Activated effector memory CD4-positive, alpha-beta T cell treated with Interleukin-2 at 50 U/mL for 16 hours (primary cell): ENCODE measurements at places on chromosomes 6 and 20.
A peak's percentile ranks its signal among the peaks of the same experiment; 100 is the strongest.

DNA sequence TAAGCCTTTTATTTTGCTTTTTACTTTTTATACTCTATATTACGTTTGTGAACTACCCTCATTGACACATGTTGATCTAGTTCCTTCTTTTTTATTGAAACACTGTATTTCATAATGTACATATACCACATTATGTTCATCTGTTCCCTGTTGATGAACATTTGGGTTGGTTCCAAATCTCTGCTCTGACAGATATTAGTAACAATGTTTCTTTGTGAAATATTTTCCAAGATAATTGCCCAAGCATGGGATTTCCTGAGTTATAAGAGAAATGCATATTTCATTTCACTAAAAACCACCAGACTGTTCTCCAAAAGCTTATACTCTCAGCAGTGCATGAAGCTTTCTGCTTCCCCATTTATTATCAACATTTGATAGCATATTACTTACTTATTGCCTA is 44.2 kb upstream of the TNFRSF21 start:
- no peak for DNase-seq

GRCh38 chr6:90502866-90503407 is 83.9 kb downstream of the MAP3K7 start:
- DNase-seq = no peak

DNA sequence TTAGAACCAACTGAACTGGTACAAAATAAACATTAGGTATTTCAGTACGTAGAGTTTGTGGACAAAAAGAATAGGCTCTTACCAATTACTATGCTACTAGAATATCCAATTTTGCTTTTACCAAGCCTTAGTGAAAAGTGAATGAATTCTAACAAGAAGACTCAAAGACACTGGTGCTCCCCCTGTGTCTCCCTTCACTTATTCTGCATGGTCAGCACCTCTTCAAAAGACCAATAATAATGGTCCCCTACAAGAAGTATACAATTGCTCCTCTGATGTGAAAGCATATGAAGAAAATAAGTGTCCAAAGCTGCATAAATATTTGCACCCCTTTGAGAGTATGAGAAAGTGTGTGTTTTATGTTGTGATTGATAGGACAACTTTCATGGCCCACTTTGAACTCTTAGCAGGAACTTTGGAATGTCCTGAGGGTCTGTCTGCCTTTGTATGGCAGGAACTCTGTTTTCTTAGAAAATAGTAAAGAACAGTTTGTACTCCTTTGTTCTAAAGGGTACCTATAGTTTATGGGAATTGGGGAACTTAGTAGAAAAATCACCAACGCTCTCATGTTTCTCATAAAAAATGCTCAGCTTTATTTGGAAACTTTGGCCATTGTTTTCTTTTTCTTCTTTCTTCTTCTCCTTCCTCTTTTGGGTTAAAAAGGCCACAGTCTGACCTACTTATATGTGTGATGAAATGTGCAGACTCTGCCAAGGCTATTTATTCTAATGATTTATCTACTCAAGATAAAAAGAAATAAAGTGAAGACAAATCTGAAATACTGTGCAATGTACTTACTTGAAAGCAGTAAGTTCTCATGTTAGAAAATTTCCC is 352.4 kb downstream of the LAMA2 start:
- no peak for DNase-seq

- DNase-seq = no peak
Measured at GRCh38 chr6:6826095-6826901, 237.8 kb downstream of the LY86 start.

- DNase-seq = peak; percentile 1
Measured at GRCh38 chr20:4949833-4950178, 51.5 kb downstream of the SLC23A2 start.

DNA sequence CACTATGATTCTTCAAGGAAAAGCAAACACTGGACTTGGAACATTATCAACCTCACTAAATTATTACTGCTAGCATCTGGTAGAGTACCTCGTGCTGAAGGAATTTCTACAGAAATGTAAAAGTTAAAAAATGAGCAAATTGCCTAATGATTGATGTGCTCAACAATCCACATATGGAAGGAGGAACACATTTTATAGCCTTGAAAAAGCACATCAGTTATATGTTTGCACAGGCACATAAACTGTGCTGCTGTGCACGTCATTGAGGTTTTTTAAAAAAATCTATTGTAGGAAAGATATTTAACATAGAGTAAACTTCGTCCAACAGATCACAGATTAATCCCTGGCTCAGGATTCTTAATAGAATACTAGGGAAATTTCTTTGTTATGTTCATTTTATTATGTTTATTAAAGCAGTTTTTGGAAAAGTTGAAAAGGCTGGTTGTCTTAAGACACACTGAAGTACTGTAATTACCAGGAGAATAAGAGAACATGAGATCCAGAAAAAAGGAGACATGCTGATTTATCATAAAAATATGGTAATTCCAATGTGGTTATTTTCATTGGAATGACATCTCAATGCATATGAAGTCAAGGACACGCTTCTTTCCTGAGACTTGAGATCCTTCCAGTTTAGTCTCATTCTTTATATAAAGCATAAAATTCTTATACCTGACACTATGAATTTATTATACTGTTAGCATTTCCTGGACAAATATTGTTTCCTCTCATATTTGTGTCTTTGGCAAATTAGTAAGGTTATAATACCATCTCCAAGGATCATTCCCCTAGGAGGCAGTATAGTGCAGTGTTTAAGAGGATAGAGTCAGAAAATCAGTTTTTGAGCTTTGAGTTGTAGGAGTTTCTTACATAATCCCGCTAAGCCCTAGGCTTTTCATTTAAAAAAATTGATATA is 511.1 kb downstream of the TENT5A start:
- no peak for DNase-seq

GRCh38 chr20:23874747-23875146 is 4.8 kb downstream of the CST5 start:
- DNase-seq = no peak

DNA sequence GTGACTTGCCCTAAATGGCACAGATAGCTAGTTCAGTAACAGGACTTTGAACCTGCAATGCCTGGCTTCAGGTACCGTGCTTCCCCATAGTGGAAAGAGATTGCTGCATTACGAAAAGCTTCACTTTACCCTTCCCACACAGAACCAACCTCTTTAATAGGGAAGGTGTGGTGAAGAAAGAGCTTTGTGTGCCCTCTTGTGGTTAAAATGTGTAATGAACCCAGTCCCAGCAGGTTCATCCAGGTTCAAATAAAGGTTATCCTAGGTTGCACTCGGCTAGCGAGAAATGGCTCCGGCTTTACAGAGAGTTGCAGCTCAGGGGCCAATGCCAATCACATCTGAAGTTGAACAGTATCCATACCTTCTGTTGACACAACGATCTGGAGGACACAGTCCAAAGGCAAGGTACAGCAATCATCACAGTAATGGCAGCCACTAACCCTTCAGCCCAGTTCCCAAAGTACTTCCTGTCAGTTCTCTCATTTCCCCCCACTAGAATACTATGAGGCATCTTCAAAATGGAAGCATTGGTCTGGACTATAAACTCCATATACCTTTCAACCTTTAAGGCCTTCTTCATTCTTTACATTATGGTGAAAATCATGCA is 3.0 kb downstream of the DEFB115 start:
- DNase-seq = no peak

- DNase-seq = no peak
Measured at GRCh38 chr20:55978550-55978949, 26.8 kb downstream of the CBLN4 start.

GRCh38 chr20:4985658-4986057 is 15.7 kb downstream of the SLC23A2 start:
- no peak for DNase-seq

GRCh38 chr6:2433711-2434110 is 188.3 kb upstream of the GMDS start:
- no peak for DNase-seq

DNA sequence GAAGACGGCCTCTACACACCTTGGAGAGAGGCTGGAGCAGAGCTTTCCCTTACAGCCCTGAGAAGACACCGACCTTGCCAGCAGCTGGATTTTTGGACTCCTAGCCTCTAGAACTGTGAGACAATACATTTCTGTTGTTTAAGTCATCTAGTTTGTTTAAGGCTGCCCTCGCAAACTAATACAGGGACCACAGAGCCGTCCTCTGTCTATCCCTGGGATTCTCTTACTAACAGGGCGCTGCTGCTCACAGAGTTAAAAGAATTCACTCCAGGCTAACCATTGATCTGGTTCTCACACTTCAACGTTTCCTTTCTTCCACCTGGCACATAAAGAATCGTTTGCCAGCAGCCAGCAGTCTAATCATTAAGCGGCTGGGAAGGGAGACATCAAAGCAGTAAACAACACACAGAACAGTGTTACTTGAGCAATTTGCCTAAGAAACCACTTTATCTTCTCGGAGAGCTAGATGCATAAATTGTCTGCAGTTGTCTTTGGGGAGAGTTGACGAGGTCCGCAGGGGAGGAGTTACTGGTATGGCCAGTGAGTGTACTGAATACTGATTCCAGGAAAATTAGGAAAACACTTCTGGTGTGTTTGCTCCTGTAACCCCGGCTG is 103.5 kb upstream of the AKAP12 start:
- DNase-seq = no peak

DNA sequence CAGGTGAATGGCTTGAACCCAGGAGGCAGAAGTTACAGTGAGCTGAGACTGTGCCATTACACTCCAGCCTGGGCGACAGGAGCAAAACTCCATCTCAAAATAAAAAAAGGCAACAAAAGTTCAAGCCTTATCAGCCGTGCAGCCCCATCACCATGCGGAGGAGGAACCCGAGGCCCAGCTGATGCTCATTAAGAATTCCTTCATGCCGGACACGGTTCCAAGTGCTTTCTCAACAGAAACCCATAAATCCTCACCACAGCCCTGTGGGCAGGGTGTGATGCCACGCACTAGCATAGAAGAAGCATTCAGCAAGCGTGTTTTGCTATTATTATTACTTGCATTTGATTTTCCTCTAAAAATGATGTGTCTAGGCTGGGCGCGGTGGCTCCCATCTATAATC is 56.3 kb downstream of the PREX1 start:
- no peak for DNase-seq

GRCh38 chr20:37511610-37512275 is 9.3 kb upstream of the NNAT start:
- DNase-seq = no peak

DNA sequence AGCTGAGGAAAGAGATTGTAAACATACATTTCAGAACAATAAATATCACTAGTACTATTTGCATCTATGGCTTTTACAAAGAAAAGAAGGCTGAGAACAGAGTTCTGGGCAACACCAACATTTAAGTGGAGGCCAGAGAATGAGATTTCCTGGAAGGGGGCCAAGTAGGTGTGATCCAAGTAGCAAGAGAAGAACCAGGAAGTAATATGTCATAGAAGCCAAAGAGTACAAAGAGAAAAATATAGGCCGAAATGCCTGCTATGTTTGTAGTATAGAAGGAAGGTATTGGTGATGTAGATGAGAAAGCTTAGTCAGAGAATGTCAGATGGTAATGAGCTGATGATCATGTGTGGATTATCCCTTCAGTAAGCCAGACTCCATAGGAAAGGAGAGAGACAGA is 94.5 kb downstream of the PERP start:
- no peak for DNase-seq

DNA sequence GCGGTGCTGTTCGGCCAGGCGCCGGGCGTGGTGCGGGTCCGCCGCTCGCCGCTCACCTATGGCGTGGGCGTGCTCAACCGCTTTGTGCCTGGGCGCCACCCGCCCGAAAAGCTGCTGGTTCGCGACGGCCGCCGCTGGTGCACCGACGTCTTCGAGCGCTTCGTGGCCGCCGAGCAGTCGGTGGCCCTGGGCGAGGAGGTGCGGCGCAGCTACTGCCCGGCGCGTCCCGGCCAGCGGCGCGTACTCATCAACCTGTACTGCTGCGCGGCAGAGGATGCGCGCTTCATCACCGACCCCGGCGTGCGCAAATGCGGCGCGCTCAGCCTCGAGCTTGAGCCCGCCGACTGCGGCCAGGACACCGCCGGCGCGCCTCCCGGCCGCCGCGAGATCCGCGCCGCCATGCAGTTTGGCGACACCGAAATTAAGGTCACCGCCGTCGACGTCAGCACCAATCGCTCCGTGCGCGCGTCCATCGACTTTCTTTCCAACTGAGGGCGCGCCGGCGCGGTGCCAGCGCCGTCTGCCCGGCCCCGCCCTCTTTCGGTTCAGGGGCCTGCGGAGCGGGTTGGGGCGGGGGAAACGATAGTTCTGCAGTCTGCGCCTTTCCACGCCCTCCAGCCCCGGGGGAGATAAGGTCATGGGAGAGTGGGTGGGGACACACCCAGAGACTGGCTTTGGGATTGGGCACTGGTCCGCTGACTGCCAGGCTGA is 15.7 kb downstream of the ADISSP start:
- DNase-seq = peak; percentile 52

GRCh38 chr6:138963531-138963930 is 24.5 kb downstream of the REPS1 start:
- DNase-seq = no peak

DNA sequence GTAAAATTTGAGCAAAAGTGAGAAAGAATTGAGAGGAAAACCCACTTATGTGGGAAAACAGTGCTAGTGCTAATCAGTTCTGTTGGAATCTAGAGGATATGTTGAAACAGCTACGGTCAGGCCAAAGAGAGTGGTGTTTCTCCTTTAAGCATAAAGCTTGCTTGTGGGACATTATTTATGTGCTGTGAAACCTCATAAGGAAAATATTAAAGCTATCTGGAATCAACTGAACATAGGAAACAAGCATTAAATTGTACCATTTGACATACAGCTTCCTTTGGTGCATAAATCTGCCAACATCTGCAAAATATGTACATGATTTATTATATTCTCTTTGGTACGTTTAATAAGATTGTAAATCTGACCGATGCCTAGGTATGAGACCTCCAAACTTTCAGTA is 182.5 kb upstream of the PDE10A start:
- no peak for DNase-seq

- DNase-seq = no peak
Measured at GRCh38 chr6:36743538-36744303, 46.1 kb downstream of the RAB44 start.

DNA sequence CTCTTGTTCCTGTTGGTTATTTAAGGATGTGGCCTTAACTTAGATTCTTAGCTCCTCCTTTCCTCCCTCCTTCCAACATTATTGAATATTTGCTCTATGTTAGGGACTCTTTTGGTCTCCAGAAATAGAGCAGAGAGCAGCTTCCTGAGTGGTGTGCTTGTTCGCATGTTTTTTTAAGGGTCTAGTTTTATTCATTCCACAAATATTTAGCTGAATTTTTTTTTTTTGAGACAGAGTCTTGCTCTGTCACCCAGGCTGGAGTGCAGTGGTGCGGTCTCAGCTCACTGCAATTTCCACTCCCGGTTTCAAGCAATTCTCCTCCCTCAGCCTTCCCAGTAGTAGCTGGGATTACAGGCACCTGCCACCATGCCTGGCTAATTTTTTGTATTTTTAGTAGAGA is 169.2 kb downstream of the ZFAND3 start:
- DNase-seq = no peak

- DNase-seq = peak; percentile 20
Measured at GRCh38 chr20:46349035-46349741, 40.9 kb upstream of the CDH22 start.

DNA sequence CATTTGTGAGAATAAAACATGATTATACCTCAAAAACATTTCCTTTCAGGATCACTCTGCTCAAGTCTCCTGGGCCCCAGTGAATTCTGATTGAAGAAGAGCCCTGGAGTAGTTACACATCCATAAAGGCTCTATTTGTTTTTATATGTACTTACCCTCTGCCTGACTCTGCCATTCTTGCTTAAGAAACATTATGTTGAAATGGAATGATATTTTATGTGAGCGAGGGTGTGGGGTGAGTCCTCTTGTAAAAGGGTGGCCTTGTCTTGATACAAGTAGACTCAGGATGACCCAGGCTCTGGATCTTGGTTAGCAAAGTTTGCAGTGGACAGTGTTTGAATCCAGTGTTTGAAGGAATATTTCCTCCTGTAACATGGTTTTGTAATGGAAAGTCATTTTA is 215.4 kb upstream of the PREP start:
- no peak for DNase-seq
